ENCODE measurements at places on chromosomes 13 and 19.

DNA sequence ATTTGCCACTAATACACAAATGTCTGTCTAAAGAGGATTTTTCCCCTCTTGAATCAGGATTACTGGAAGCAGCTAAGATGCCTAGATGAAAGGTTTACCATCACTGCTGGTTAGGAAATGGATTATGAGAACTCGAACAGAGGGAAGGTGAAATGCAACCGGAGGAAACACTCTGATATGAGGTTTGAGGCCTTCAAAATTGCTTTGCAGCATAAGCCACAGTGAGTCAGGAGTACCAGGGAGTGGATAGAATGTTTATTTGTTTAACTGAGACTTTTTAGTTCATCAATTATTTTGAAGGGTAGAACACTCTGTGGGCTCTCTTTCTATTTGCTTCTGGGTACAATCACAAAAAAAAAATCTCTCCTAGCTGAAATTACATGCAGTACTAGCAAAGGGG is 18.1 kb downstream of the CDADC1 start:
- DNase-seq = no peak

DNA sequence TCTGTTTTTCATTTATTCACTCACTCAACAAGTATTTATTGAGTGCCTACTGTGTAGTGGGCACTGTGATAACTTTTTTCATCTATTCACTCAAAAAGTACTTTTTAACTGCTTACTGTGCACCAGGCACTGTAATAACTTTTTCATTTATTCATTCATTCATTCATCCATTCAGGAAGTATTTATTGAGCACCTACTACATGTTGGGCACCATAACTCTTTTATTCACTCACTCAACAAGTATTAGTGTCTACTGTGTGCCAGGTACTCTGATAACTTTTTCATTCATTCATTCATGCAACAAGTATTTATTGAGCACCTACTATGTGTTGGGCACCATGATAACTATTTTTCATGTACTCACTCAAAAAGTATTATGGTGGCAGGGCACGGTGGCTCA is 6.9 kb downstream of the CIB3 start:
- no peak for DNase-seq

GRCh38 chr19:55597501-55597921 is 1.8 kb downstream of the FIZ1 start:
- DNase-seq = no peak

- no peak for DNase-seq
Observed at GRCh38 chr13:49342454-49342853, 94.7 kb downstream of the CDADC1 start.

DNA sequence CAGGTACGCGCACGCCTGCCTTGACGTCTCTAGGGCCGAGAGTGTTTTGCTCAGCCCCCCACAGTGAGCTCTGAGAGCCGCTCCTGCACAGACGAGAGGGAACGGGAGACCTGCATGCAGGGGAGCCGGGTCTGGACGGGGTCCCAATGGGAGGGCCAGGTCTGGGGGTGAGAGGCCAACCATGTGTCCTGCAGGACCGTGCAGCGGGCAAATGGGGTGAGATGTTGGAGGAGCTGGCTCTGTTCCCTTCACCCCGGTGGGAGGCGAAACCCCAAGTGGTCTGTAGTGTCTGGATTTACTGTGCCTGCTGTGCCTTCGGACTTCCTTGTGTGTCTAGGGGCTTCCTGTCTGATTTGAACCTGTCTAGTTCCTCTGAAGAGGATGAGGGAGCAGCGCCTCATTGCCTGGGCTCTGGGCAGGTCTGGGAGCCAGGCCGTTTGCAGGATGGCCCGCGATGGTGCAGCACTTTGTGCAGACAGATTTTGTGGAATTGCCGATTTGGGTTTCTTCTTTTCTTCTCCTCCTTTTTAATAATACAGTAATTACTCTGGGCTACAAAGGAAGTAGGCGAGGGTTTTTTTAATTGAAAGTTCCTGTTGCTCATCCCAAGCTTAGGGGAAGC is 2.1 kb downstream of the CSNK1G2 start:
- no peak for DNase-seq

DNA sequence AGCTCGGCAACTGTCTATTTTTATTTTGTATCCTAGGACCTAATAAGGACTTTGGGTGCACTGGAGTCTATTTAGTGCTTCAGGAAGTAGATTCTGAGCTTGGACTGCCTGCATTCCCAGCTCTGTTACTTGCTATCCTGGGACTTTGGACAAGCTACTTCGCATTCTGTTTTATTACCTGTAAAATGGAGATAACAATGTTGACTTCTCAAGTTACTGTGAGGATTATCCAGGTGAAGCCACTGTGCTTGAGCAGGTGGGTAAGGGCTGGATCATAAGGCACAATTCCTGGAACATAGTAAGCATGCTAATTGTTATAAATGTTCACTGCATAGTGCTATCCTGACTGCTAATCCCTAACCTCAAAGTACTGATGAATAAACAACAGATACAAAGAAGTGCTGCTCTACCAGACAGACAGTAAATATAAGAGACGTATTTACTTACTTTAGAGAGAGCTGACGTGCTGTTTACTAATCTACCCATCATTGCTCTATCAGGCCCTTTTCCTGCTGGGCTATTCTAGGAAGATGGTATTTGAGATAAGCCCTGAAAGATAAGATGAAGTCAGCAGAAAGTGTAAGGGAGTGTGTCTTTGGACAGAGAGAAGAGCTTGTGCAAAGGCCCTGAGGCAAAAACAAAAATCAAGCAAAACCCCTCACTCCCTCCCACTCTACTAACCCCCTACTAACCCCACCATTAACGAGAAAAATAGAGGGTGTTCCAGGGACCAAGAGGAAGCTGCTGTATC is 50.8 kb upstream of the FLT1 start:
- peak; percentile 52 for DNase-seq

- no peak for DNase-seq
Observed at GRCh38 chr19:55463583-55464031, 944 bp downstream of the C19orf85 start.

DNA sequence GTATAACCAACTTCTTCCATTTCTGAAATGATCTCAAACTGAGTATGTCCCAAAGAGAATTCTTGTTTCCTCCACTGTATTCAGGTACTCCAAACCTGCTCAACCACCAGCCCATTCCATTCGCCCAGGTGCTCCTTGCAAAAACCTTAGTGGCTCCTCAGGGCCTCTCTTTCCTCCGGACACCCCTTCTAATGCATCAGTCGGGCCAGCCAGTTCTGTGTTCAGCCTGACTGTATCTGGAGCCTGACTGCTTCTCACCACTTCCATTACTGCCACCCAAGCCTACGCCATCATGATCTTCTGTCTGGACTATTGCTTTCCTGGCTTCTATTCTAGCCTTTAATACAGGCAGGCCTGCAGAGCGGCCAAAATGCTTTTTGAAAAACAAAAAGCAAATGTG is 1.5 kb downstream of the PHF11 start:
- DNase-seq = no peak

GRCh38 chr19:43616306-43616705 is 3.1 kb downstream of the ZNF428 start:
- DNase-seq = no peak

DNA sequence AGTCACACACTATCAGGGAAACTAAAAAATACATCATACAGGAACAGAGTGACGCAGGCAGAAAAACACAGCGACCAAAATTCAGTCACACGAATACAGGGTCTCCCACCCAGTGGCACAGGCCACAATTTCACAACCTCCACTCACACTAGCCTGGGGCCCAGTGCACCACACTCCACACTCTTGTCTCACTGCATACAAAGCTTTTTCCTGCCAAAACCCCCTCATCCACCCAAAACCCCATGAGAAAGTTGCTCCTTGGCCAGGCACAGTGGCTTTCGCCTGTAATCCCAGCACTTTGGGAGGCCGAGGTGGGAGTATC is 1.2 kb downstream of the S1PR5 start:
- no peak for DNase-seq

GRCh38 chr19:49696865-49697264 is 5.9 kb downstream of the CPT1C start:
- DNase-seq = no peak

- DNase-seq = no peak
Observed at GRCh38 chr13:95726876-95727275, 49.9 kb downstream of the DNAJC3 start.

DNA sequence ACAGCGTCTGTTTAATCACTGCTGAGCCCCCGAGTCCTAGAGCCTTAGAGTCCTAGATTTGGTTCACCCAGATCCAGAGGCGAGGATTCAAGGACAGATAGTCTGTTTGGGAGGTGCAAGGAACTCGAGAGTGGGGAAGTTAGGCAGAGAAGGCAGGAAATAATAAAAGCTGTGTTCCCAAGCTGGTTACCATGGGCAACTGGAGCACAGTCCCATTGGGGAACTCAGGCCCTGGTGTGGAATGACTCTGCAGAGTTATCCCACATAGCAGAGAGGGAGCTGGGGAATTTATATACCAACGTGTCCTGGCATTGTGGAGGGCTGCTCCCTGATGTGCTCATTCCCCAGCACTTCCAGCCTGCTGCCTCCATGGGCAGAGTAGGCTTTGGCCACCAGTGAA is 9.7 kb downstream of the IGSF23 start:
- DNase-seq = no peak

DNA sequence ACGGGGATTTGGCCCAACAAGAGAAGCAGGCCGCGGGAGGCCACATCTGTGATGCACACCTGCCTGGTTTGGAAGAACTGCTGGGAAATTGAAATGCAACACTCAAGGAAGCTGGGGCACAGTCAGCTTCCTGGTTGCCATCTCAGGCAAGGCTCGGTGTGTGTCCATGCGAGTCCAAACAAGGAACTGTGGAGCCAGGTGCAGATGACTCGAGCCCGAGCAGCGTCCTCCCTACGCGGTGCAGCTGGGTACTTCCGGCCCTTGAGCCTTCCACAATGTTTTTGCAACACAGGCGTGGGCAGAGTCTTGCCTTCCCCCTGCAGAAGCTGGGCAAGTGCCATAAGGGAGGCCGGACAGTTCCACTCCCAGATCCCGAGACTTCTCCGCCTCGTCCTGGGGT is 94.6 kb downstream of the CRYL1 start:
- DNase-seq = peak; percentile 51

GRCh38 chr19:45664575-45664974 is 3.4 kb upstream of the GIPR start:
- DNase-seq = no peak

DNA sequence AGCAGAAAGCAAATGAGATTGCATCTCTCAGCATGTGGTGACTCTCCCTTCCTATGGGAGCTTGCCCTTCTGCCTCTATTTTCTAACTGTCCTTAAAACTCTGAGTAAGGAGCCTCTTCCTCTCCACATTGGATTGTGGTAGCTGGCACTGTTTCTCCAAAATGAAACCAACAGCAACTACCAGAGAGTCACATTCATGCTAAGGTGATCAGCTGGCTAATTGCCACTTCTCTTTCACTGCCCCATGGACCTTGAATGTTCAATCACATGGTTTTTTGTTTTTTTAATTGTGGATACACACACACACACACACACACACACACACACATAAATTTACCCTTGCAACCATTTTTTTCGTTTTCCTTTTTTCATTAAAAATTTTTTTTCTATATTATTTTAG is 154.7 kb upstream of the TSC22D1 start:
- DNase-seq = no peak

DNA sequence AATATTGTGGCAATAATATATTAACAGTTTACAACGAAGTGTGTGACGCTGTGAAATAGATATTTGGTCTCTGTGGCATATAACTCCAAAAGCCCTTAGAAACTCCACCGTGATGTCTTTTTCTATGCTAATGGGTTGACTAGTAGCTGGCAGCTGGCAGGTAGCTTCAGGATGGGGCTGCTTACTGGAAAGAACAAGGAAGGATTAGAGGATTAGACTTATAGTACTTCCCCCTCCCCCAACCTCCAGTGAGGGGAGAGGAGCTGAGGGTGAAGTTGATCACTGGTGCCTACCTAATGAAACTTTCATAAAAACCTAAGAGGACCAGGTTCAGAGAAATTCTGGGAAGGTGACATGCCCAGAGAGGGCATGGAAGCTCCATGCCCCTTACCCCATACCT is 9.8 kb downstream of the ZNF229 start:
- DNase-seq = no peak

DNA sequence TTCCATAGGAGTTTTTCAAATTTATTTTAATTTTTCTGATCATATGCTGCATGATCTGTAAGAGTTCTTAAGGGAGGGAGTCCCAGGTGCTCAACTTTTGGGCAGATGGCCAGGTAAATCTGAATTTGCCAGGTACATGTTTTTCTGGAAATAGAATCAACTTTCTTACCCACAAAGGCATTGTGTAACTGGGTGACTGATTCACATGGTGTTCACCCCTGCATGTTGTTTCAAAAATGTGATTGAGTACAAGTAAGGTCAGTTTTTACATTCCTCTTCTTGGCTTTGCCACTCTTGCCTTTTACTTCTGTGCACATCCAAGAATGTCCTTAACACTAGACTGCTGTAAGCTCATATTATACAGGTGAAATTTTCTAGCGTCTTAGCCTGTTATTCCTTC is 30.4 kb downstream of the RB1 start:
- no peak for DNase-seq

DNA sequence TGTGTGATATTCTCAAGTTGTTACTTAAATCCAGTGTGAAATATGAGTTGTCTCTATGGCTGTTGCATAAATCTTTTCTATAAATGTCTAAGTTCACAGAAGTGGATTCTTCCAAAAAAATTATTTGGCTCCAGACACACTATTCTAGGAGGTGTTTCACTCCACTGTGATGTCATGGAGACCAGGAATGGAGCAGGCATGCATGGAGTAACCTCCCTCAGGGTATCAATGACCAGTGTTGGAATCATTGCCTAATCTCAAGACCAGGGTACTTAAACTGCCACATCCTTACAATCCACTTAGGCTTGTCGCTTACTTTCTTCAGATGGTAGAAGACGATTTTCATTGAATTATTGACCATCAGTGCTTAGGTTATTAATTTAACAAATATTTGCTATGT is 55.4 kb downstream of the LRRC63 start:
- no peak for DNase-seq

GRCh38 chr19:42628411-42629140 is 33.9 kb upstream of the CEACAM8 start:
- no peak for DNase-seq

Measured in NCI-H510A (cell line).